ENCODE measurements at places on chromosomes 3 and 15.

GRCh38 chr15:81115054-81115939 is 18.8 kb upstream of the CFAP161 start:
- DNase-seq: no peak

DNA sequence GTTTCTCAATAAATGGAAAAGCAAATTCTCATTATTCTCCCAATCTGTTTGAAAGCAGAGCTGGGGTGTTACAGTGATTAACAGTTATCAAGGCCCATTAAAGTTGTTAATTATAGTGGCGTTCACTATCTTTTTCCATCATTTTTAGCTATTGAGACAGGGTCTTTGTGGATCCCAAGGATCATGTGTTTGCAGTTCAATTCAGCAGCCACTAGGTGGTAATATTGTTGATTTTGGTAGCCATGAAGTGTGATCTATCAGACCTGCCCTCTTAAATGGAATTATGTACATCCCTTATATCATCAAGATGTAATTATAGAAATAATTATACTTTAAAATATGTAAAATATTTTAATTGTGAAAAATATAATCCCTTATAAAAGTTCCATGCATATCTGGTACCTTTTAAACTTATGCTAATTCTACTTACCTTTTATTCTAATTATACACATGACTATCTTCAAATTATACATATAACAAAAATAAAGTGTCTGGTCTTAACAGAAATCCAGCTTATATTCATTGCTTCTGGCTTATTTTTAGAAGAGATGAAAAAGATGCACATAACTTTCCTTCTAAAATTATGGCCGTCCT is 126.4 kb downstream of the GREM1 start:
- no peak for DNase-seq

DNA sequence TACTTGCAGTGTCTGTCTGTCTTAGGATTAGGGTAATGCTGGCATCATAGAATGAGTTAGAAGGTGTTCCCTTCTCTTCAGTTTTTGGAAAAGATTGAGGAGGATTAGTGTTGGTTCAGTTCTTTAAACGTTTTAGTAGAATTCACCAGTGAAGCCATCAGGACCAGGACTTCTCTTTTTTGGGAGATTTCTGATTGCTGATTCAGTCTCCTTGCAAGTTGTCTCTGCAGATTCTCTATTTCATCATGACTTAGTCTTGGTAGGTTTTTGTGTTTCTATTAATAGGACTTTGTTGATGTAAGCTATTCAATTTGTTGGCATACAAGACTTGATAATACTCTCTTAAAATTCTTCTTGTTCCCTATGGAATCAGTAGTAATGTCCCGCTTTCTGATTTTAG is 48.9 kb downstream of the STT3B start:
- DNase-seq: no peak

DNA sequence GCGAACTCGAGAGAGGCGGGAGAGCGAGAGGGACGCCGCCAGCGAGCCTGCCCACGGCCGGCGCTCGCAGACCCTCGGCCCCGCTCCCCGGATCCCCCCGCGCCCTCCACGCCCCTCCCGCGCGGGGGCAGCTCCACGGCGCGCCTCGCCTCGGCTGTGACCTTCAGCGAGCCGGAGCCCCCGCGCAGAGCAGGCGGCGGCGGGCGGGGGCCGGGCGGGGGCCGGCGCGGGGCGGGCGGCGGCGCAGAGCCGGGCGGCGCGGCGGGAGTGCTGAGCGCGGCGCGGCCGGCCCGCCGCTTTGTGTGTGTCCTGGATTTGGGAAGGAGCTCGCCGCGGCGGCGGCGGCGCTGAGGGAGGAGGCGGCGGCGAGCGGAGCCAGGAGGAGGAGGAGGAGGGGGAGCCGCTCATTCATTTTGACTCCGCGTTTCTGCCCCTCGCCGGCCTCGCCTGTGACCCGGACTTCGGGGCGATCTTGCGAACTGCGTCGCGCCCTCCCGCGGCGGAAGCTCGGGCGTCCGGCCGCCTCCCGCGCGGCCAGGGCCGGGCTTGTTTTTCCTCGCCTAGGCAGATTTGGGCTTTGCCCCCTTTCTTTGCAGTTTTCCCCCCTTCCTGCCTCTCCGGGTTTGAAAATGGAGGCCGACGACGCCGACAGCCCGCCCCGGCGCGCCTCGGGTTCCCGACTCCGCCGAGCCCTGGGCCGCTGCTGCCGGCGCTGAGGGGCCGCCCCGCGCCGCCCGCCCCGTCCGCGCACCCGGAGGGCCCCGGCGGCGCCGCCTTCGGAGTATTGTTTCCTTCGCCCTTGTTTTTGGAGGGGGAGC is 524 bp downstream of the IGF1R start:
- peak; percentile 34 for DNase-seq

DNA sequence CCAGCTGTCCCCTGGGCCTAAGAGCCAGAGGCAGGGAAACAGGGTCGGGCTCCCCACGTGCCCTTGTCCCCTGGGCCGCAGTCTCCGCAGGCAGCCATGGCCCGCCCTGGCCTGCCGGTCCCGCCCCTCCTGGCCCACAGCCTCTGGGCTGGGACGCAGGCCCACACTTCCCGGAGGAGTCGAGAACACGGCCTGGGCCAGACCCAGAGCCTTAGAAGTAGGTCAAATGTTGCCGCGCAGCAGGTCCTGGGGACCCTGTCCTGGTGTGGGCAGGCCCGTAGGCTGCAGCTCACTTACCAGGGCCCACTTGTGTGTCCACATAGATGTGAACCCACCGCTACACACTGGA is 4.3 kb upstream of the MYL3 start:
- no peak for DNase-seq

- no peak for DNase-seq
Observed at GRCh38 chr3:36695769-36696137, 68.6 kb downstream of the DCLK3 start.

DNA sequence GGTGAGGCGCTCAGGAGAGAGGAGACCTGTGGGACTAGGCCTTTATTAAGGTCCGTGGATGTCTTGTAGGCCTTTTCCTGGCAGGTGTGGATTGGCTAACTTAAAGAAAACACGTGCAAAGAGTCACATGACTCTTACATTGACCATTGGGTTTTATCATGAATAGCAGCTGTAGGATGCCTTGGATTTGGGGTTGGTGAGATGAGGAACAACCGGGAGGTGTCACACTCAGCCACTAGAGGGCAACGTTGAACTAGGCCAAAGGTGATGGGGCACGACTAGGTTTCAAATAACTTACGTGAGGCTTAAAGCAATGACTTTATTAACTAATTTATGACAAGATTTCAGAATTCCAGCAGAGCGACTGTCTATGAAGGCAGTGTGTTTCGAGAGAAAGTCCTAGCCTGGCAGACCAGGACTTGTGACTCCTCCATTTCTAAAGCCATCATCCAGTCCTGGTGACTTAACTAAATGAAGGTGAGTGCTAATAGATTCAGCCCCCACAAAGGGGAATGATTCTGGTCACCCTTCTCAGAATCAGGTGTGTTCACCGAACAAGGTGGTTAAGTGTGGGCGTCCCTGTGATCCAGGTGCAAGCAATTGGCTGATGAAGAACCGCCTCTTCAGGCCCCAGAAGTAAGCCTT is 345.6 kb downstream of the MCTP2 start:
- DNase-seq: peak; percentile 22
